Stimulated activated CD4-positive, alpha-beta T cell treated with anti-CD3 and anti-CD28 coated beads, Interleukin-2, amount 100 ng/mL, for 24 hours (primary cell): ENCODE measurements at places on chromosomes 11 and 22.

GRCh38 chr22:25219948-25220442 lies 556 bp downstream of the CRYBB2 start:
- no peak for DNase-seq

GRCh38 chr22:44685384-44686056 lies 16.5 kb upstream of the PRR5 start:
- DNase-seq, result peak; percentile 82

DNA sequence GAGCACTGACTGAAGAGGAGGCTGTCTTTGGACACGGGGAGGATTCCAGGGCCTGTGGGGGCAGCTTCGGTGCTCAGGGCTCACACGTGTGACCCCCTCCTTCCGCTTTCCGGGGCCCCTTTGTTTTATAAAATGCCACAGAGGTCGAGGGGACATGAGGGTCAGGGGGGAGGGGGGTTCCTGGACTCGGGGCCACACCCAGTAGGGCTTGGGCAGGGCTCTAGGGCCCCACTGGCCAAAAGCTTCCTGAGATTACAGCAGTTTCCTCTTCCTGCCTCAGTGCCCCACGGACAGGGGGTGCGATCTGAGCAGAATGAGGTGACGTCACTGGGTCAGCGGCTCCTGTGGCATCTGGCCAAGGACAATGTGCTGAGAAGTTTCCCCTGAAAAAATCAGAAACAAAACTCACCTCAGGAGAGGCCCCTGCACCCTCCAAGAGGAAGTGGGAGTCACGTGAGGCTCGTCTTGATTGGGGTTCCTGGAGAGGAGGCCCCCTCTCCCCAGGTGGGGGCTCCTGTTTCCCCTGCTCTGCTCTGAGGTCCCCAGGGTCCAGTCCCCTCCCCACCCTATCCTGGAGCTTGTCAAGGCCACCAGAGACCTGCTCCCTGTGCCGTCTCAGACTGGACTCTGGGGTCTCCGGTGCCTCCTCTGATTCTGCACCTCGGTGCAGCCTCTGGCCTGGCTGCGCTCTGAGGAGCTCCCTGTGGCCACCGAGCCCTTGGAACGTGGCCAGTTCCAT lies 6.4 kb upstream of the IFITM3 start:
- DNase-seq, result peak; percentile 74

DNA sequence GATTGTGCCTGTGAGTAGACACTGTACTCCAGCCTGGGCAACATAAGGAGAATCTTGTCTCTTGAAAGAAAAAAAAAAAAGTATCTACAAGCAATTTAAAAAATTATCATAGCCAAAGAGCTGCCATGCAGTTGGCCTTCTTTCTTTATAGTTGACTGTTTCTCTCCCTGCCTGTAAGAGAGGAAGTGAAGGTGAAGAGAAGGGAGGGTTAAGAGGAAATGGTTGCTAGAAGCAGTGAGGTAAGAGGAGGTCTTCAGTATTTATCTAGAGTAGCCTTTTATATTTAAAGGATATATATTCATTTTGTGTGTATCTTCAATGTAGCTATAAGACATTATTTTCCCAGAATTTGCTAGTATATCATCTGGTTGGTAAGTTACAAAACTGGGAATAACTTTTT lies 217.9 kb downstream of the TMEM135 start:
- no peak for DNase-seq

DNA sequence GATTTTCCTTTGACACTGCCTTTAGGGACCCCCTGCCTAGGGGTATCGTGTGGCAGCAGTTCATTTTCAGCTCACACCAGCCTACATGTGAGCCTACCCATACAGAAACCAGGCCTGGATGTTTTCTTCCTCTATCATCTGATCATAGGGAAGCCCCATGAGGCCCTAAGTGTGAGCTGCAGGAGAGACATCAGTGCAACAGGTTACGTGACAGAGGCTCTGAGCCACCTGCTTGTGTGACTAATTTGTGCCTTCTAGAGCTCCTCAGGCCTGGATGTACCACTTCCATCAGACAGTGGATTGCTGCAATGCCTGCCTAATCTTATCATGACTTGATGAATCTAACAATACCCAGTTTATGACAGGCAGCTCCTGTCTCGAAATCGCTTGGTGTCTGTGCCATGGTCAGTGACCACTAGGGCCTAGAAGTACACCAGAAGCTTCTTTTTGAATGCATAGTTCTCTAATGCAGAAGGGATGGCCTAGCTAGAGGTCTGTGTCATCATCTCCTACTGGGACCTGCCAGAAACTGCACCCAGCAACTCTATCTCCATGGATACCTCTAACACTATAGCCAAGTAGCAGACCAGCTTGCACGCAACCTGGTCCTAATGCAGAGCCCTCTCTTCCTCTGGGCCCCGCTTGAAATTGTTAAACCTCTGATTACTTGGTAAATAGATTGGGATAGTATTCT lies 109.7 kb upstream of the CLPB start:
- DNase-seq, result no peak

DNA sequence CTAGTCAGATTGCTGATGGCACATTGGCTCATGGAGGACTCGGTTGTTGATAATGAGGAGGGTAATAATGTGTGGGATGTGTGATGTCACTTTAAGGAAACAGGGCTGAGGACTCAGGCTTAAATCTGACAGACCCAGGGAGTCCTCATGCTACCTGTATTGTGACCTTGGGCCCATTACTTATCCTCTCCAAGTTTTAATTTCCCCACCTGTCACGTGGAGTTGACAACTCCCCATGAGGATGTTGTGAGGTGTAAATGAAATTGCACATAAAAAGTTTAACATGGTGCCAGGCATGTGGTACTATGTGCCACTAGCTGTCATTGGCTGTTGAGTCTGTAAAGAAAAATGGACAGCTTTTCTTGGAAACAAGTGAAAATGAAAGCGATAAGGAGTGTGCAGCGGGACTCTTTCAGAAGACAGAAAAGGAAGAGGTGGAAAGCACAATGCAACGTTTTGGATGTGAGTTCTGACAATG lies 15.3 kb downstream of the IL10RA start:
- no peak for DNase-seq

- no peak for DNase-seq
These were observed 4.7 kb downstream of the GUCD1 start for GRCh38 chr22:24550028-24550901.

- no peak for DNase-seq
These were observed 257.7 kb upstream of the NARS2 start for GRCh38 chr11:78832226-78832947.

- no peak for DNase-seq
These were observed 451.3 kb upstream of the B3GAT1 start for GRCh38 chr11:134863294-134863693.

DNA sequence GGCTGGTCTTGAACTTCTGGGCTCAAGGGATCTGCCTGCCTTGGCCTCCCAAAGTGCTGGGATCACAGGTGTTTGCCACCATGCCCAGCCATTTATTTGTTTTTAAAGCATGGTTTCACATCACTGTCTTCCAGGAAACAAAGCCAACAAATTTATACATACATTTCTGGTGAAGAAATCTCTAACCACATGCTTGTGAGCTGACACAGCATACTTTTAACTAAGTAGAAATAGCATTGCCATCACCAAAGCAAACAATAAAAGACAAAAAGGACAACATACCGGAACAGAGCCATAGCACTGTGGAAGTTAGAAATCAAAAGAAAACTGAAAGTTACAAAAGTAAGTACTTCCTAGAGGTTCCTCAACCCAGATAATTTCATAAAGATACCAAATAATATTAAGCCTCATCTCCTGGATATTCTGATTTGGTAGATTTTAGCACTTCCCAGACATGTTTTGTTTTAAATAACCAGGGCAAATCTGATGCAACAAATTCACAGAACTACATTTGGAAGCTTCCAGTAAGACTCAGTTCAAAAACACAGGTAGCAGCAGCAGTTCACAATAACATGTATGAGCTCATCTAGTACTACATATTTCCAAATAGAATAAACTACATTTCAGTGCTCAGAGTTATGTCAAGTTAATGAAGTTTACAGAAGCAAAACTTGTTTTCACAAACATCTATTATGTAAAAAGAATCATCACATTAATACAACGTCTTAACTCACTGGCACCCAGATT lies 70.6 kb downstream of the RRAS2 start:
- no peak for DNase-seq

DNA sequence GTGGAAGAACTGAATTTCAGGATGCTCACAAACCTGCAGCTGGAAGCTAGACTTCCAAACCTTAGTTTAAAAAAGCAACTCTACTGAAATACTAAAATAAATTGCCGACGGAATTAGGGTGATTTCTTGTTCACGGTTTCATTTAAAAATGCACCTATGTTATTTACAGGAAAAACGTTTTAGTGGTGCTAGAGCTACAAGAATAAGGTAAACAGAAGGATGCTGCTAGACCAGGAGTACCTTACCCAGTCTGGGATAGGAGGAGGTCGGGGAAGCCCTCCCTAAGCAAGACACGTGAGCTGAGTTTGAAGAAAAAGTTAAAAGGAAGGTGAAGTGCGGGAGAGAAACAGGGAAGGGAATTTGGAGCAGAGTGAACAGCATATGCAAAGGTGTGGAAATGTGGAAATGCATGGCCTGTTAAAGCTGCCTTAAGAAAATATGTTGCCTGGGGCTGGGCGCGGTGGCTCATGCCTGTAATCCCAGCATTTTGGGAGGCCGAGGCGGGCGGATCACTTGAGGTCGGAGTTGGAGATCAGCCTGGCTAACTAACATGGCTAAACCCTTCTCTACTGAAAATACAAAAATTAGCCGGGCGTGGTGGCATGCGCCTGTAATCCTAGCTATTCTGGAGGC lies 1.4 kb upstream of the FTH1 start:
- no peak for DNase-seq

DNA sequence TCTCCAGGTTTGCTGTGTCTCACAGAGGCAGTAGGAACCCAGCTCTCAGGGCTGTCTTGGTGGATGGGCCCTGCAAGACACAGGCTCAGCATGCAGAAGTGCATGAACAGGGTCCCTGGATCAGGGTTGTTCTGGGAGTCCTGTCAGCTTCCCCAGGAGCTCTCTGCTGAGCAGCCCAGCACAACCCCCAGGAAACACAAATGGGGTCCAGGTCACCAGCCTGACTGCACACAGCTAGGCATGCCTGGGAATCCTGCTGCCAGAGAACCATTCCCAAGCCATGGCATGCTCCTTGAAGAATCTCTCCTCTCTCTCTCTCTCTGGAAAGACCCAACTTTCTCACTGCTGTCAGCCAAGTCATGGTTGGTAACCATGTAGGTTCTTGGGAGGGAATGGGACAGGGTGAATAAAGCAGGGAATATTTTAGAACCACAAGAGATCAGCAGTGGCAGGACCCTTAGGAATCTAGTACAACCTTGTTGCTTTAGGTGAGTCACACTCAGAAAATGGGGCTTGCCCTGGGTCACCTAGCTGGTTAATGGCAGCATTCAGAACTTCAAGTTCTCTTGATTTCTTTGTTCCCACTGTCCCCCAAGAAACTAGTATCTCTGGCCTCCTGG lies 21.4 kb downstream of the TUB start:
- no peak for DNase-seq

DNA sequence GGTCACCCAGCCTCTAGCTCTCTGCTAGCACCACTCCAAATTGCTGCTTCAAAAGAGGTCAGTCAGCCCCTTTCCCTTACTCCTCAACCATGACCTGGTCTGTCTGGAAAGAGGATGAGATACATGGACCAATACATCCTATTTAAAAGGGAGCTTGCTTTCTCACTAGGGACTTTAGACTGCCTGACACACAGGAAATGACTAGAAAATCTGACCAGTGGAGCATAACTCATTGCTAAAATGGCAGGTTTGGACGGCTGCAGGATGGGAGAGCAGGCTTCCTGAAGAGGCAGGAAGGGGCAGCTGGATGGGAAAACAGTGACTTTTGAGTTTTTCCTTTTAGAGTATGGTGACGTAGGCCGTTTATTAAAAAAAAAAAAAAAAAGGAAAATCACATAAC lies 25.3 kb downstream of the STIM1 start:
- no peak for DNase-seq

DNA sequence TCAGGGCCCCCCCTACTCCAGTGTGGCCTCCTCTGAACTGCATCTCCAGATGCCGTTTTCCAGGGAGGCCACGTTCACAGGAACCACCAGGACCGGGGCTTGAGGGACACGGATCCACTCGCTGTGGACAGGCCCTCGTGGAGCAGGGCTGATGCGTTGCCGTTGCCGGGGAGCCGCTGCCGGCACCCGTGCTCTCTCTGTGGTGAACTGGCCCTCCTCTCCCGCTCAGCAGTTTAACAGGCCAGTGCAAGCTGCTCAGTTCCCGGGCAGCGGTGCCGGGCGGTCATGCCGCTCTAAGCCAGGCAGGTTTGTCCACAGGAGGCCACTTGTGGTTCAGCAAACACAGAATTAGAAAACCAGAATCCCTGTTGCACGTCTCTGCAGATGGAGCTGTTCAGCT lies 301.6 kb downstream of the TBC1D22A start:
- no peak for DNase-seq

GRCh38 chr11:64233913-64234586 lies at the start of gene VEGFB:
TSS of gene VEGFB (plus strand) at chr11:64234584. CDS start at chr11:64234834, 250 bp downstream.
- peak; percentile 78 for DNase-seq

DNA sequence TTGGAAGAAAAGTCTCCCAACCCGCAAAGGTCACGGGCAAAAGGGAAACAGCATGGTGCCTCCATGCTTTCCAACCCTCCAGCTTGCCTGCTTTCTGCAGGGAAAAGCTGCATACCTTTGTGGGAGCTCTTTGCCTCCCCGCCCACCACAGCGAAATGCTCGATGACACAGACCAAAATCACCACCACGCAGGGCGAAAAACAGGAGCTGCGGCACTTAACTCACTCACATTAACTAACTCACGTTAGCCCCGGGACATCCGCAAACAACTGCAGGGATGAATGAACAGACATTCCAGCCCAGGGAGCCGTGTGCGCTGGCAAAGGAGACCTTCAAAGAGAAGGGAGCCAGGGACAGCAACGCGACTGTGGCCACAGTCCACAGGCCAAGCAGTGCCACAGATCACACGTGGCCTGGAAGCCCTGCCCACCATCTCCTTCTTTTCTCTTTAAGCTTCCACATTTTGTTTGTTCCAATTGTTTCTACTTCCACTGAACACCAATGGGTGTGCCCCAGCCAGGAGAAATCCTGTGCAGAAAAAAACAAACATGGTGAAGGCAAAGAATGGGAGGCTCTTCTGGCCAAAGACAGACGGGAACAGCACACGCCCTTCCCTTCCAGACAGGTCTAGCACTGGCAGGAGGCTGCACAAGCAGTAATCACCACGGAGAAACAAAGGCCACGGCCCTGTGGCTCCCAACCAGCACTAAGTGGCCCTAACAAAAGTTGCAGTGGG lies 39.3 kb downstream of the DUSP8 start:
- no peak for DNase-seq

GRCh38 chr11:88105951-88106350 lies 69.3 kb downstream of the RAB38 start:
- no peak for DNase-seq

- DNase-seq, result no peak
These were observed 155.8 kb downstream of the KIRREL3 start for GRCh38 chr11:126844789-126845188.

GRCh38 chr11:57475671-57476046 lies 15.3 kb downstream of the RTN4RL2 start:
- no peak for DNase-seq

DNA sequence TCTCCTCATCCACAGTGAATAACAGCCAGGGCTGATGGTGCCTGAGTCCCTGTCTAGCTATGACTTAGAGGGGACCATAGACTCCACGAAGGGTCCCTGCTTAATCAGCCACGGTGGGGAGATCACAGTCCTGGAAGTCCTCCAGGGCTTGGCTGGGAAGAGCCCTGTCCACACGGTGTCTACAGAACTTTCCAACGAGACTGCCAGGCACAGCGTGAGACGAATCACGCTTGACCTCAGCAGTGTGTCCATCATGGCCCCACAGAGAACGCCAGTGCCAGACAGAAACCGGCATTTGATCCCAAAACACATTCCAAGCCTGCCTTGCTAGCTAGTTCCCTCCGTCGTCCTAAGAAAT lies 143.4 kb downstream of the CRYBB2 start:
- no peak for DNase-seq

- no peak for DNase-seq
These were observed 41.2 kb downstream of the NXPE2 start for GRCh38 chr11:114719562-114719961.
